ENCODE measurements at places on chromosomes 6 and 20. TPM values are rescaled to one million over a fixed set of nuclear protein-coding genes. Genes with fewer than 3 reads are reported as not detected.

Gene C20orf204
- 0.54 TPM for total RNA-seq

Gene KIF3B
- total RNA-seq, result 22.5 TPM

Gene MEP1A
- total RNA-seq, result not detected

Gene DOK5
- not detected for total RNA-seq

Gene COL12A1
- total RNA-seq, result 5.5 TPM

Gene SCRT2
- total RNA-seq, result not detected

Gene SLC23A2
- 13.1 TPM for total RNA-seq

Gene DHX16
- total RNA-seq, result 28.9 TPM

Gene CLPSL1
- not detected for total RNA-seq

Measured in A549 treated with RU486 at 1 μM for 4 hours (cell line).